HS-27A (cell line): ENCODE measurements at places on chromosomes 5 and 9.

GRCh38 chr5:170451747-170452365, 52.0 kb upstream of the KCNIP1 start:
- DNase-seq: no peak

- no peak for DNase-seq
Measured at GRCh38 chr5:125584140-125584520, 837.7 kb upstream of the ZNF608 start.

DNA sequence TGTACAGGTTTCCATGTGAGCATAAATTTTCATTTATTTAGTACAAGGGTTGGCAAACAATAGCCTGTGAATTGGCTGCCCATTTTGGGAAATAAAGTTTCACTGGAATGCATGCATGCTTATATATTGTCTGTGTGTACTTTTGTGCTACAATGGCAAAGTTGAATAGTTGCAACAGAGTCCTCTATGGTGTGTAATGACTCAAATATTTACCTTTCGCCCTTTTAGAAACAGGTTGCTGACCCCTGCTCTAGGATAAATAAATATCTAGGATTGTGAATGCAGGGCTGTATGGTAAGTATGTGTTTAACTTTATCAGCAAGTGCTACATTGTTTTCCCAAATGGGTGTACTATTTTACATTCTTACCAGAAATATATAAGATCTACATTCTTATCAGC, 47.2 kb downstream of the XRCC4 start:
- no peak for DNase-seq

- DNase-seq: no peak
Measured at GRCh38 chr9:79574781-79575180, 3.0 kb downstream of the TLE4 start.

DNA sequence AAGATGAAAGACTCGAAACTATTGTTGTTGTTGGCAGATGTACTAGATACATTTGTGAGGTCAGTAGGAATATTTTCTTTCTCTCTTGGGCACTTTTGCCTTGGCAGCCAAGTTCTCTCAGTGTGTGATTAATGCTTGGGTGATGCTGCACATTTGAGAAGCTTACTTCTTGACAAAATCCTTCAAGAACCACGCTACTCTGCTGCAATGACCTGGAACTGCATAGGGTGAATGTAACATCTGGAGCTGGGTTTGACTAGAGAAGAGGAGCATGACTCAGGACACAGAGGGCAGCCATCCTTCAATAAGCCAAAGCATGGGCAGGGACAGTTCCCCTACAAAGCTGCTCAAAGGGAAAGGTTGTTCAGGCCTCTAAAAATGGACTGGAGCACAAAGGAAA, 75.5 kb upstream of the PUM3 start:
- DNase-seq: no peak

GRCh38 chr5:78968781-78969180, 16.3 kb downstream of the ARSB start:
- DNase-seq: no peak

GRCh38 chr5:96733771-96734500, 71.8 kb downstream of the CAST start:
- DNase-seq: no peak

GRCh38 chr9:138006576-138007233, 129.1 kb downstream of the CACNA1B start:
- DNase-seq: no peak

GRCh38 chr9:129739432-129739831, 13.4 kb downstream of the PTGES start:
- no peak for DNase-seq

GRCh38 chr5:155587458-155587857, 573.9 kb downstream of the KIF4B start:
- DNase-seq: no peak

- DNase-seq: no peak
Measured at GRCh38 chr5:170860818-170861666, 776 bp upstream of the RANBP17 start.

- DNase-seq: no peak
Measured at GRCh38 chr5:73337586-73338255, 110.9 kb downstream of the FOXD1 start.

DNA sequence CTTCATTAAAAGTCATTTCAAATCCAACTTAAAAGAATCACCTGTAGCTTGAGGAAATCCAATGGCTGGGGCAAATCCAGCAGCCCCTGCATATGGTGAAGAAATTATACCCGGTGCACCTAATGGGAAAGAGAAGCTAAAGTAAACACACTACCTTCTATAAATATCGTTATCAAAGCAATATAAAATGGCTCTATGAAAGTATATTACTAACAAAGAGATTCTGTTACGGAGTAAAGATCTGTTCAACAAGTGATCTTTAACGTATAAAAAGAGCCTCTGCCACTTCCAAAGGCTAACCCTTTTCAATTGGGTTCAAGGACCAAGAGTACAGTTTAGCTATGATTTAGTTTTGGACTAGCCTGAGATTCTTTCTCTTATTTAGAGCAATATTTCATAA, 59.7 kb upstream of the SUSD1 start:
- no peak for DNase-seq

- no peak for DNase-seq
Measured at GRCh38 chr5:57097526-57097925, 76.3 kb upstream of the GPBP1 start.

DNA sequence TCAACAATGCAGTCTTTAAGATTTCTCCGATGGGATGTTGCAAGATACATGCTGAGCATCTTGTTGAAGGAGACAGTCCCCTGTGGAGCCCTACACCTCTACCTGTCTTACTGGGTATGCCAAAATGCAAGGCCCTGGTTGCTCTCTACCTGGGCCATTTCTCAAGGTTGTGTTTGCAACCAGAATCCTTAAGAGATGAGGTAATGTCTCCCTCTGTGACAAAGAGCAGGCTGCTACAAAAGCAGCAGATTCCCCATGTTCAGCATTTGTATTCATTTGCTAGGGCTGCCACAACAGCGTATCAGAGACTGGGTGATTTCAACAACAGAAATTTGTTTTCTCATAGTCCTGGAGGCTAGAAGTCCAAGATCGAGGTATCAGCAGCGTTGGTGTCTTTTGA, 138.4 kb upstream of the RPS23 start:
- DNase-seq: no peak

DNA sequence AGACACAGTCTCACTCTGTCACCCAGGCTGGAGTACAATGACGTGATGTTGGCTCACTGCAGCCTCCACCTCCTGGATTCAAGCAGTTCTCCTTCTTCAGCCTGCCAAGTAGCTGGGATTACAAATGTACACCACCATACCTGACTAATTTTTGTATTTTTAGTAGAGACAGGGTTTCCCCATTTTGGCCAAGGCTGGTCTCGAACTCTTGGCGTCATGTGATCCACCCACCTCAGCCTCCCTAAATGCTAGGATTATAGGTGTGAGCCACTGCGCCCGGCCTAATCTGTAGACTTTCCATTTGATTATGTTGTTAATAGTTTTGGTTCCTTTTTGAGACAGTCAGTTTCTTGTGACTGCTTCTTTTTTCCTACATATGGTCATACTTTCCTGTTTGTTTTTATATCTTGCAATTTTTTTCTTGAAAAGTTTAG, 31.0 kb downstream of the MTREX start:
- DNase-seq: no peak

DNA sequence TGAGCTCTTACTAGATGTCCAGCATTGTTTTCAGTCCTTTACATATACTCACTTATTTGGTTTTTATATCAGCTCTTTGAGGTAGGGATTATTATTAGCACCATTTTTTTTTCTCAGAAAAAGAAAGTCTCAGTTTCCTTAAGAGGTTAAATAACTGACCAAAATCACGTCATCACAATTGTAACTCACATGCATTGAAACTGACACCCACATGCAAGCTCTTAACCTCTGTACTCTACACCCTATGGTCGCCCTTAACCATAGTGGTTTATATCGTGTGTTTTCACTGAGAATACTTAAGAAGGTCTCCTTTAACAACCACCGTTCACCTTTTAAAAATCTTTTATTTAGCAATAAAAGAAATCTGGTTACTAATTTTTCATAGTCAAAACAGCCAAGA, 61.0 kb downstream of the PRDM6 start:
- no peak for DNase-seq

GRCh38 chr9:74277532-74277931, 219.6 kb upstream of the RORB start:
- no peak for DNase-seq

GRCh38 chr5:53997736-53998627, 312.4 kb downstream of the ARL15 start:
- no peak for DNase-seq

DNA sequence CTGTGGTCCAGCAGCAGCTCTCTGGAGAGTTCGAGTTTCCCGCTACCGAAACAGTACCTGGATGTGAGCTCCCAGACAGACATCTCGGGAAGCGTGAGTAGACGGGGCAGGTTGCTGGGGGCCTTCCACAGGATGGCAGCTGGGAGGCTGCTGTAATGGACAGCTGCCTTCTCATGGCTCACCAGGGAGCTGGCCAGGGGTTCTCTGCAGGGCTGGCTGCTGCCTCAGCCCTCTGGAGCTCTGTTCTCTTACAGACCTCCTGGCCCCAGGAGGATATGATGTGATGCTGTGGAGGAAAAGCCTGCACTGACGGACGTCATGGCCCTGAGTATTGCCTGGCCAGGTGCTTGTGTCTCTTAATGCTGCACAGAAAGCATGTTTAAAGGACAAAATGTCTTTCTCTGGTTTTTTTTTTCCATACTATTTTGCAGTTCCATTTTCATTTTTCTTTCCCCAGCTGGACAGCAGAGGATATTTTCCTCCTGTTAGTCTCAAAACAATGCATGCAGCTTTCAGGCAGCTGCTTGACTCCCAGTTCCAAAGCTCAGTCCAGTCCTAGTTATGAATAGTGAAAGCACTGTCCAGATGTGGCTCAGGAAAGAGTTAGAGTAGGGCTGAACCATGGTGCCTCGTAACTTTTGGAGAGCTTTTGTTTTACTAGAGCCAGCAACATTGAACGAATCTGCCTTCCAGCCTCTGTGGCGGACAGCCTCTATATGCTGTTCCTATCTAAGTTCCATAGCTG, 77.5 kb upstream of the RARS1 start:
- DNase-seq: no peak

DNA sequence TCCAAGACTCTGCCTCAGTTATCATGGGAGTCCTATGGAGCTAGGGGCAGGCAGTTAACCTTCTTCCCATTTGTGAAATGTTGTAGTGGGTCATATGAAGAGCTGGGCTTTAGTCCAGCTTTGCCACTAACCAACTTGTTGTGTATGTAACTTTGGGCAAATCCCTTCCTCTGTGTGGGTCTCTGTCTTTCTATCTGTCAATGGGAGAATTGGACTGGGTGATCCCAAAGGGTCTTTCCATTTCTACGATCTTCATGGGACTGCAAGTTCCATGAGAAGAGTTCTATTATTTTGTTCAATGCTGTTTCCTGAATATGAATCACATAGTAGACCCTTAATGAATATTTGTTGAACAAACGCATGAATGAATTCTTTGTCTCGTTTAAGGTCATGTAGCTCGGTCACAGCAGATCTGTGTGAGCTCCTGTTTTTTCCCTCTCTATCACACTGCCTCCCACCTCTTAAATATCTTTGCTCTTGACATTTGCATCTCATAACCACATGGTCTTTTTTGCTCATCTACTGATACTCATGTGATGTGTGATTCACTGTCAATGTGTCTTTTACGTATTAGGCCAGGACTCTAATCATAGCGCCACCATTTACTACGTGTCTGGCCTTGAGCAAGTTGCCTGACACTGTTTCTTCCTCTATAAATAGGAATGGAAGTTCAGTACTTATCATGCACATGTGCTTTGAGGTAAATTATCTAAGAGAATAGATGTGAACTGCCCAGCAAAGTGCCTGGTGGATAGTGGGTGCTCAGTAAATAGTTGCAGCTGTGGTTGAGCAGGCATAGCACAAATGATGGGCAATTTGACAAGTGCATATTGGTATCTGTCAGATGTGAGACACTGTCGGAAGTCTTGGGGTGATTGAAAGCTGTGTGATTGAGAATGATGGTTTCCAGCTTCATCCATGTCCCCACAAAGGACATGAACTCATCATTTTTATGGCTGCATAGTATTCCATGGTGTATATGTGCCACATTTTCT, 37.4 kb downstream of the PTTG1 start:
- no peak for DNase-seq

DNA sequence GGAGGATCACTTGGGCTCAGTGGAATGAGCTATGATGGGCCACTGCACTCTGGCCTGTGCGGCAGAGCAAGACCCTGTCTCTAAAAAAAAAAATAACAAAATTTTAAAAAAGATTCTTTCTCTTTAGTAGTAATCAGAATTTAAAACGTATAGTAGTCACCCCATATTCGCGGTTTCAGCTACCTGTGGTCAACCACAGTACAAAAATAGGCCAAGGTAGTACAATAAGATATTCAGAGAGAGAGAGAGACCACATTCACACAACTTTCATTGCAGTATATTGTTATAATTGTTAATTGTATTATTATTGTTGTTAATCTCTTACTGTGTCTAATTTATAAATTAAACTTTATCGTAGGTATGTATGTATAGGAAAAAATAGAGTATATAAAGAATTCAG, 18.7 kb downstream of the INIP start:
- DNase-seq: no peak

DNA sequence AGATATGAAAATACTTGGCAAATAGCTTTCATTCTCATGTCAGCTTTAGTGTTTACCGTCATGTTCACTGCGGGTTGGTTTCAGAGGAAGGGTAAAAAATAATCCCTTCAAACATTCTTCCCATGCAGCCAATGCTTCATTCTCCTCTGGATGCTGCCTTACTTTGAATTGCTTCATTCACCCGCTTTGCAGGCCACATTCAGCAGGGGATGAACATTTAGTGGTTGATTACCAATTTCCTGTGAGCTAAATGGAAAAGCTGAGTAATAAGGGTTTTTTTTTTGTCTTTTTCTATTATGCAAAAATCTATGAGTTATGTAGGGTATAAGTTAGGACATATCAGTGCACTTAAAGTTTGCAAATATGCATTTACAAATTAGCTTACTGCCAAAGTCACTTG, 96.3 kb upstream of the MEF2C start:
- no peak for DNase-seq

- DNase-seq: no peak
Measured at GRCh38 chr9:110874963-110875674, 163.2 kb downstream of the LPAR1 start.
